ENCODE measurements at places on chromosomes 6 and 20.

DNA sequence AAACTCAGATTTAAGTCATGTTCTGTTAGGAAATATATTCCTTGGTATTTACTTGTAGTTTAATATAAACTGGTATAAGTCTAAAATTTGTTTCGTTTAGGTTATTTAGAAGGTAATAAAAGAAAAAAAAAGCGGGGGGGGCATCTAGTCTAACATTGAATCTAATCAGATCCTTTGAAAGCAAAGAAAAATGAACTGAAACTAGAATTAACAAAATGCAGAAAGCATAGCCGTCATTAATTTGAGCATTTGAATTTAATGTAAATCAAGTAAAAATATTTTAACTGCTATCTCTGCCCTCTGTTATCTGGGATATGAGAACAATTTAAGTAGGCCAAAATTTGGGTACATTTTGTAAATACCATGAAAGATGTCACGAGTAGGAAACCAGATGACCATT, 54.1 kb downstream of the SNX9 start:
- DNase-seq, result no peak

DNA sequence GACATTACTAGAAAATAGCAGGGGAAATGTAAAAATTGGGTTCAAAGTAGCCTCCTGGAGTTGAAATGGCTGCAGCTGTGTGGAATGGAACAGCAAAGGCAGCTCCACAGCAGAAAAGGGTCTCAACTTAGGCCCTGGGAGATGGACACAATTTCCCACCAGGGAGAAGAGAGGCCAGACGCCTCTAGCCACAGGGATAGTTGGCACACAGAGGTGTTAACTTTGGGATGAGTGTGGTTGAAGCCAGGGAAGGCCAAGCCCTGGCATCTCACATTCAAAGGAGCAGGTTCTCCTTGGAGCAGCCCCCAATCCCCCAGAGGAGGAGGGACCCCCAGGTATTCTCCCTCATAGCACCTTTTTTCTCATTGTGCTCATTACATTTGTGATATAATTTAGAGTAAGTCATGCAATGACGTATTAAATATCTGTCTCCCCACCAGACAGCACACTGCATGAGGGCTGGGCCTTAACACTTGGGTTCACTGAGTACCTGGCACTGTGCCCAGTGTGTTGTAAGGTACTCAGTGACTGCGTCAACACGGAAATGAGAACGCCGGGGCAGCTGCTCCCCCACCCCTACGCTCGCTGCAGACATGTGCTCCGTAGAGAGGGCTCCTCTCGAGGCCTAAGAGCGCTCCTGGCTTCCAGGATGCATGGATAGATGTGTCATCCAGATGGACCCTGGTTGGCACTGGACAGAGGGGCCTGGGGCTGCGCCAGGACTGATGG, 76.0 kb upstream of the CD93 start:
- peak; percentile 83 for DNase-seq

GRCh38 chr6:9461188-9461587, 953.7 kb downstream of the TFAP2A start:
- no peak for DNase-seq

- DNase-seq, result no peak
Observed at GRCh38 chr6:161181121-161181520, 92.7 kb downstream of the AGPAT4 start.

DNA sequence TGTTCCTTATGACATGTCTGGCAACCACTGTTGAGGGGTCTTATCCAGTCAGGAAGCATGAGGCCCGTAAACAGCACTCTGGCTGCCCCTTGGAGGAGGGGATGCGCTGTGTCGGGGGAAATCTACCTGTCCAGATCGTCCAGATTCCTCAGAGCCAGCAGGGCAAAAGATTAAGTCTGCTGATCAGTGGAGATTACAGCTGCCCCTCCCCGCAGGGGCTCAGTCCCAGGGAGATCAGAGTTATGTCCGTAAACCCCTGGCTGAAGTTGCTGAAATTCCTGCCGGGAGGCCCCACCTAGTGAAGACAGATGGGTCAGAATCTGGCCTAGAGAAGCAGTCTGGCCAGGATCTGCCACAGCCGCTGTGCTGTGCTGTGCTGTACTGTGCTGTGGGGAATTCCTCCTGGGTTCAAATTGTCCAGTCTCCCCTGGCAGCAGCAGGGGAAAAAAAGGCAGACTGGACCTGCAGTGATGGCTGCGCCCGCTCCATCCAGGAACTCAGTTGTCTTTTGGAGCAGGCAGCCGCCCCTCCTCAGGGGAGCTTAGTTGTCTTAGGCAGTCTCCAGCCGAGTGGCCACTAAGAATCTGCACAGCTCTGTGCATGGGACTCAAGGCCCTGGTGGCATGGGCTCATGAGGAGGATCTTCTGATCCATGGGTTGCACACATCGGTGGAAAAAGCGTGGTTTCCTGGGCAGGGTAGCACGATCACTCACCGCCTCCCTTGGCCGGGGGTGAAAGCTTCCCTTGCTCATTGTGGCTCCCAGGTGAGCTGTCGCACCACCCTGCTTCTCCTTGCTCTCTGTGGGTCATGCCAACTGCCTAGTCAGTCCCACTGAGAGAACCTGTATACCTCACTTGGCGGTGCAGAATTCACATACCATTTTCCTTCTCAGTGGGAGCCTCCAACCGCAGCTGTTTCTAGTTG, 1368.8 kb upstream of the ADGRB3 start:
- no peak for DNase-seq

DNA sequence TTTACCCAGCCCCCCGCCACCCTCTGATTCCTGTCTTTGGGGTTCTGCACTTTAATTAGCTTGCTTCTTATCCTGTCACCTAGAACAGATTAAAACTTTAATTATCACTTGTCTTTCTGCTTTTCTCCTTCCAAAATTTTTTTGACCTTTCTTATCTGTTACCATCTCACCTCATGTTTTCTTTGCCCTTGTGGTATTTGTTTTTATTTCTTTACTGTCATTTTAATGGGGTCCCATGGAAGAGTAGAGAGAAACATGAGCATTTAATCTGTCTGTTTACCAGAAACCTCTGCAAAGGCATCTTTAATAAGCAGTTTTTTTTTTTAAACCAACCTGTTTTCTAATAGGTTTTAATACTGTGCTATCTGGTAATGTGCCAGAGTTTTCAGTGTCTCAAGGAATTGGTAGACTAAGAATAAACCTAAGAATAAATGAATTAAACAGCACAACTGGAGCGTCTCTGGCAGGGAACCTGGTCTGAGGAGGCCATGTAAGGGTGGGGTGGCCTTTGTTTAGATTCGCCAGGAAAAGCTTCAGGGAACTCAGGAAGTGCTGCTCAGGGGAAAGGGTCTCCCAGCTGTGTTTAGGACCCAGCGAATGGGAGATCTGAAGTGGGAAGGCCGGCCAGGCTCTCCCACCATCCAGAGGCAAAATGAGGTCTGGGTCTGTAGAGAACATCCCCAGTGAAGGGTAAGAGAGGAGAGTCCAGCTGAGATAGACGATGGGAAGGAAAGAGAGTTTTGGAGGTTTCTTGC, 69.8 kb downstream of the ARID1B start:
- no peak for DNase-seq

- DNase-seq, result no peak
Observed at GRCh38 chr6:1913577-1913976, 303.9 kb downstream of the FOXC1 start.

- DNase-seq, result peak; percentile 3
Observed at GRCh38 chr20:6178537-6178936, 55.7 kb upstream of the FERMT1 start.

DNA sequence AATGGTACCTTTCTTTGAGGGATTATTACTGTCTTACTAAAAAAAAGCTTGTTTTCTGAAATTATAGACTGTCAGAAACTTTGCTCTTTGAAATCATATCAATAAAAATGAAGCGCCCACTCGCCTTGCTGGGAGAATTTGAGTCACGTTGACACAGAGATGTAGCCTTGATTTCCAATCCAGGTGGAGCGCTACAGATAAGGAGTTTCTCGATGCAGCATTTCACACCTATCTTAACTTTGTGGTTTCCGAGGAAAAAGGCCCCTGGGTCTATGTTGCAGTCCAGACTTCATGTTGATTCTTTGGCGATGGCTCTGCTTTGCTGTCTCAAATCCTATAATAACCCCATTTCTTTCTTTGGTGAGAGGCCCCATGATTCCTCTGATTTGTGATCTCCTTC, 158.1 kb upstream of the ARG1 start:
- DNase-seq, result no peak

GRCh38 chr6:24385536-24386269, 17.0 kb upstream of the MRS2 start:
- DNase-seq, result no peak

DNA sequence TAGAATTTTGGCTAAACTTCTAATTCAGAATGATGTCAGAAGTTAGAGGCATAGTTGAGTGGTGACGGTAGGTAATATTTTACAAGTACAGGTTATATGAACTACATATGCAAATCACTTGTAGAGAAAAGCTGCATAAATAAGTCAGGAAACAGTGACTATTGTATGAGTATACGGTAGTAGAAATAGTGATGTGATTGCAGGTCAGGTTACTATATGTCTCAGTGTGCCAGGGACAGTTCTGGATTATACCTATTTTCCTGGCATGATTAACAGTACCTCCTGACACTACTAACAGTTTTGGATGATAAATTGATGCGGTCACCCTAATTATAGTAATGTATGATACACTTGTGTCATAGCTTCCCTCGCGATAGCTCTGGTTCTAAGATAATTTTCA, 9.2 kb downstream of the DNAH8 start:
- no peak for DNase-seq

- no peak for DNase-seq
Observed at GRCh38 chr6:134436281-134436815, 118.4 kb upstream of the SGK1 start.

GRCh38 chr6:92043777-92044176, 1375.6 kb downstream of the EPHA7 start:
- no peak for DNase-seq

- no peak for DNase-seq
Observed at GRCh38 chr20:8974009-8974708, 94.7 kb upstream of the PLCB4 start.

DNA sequence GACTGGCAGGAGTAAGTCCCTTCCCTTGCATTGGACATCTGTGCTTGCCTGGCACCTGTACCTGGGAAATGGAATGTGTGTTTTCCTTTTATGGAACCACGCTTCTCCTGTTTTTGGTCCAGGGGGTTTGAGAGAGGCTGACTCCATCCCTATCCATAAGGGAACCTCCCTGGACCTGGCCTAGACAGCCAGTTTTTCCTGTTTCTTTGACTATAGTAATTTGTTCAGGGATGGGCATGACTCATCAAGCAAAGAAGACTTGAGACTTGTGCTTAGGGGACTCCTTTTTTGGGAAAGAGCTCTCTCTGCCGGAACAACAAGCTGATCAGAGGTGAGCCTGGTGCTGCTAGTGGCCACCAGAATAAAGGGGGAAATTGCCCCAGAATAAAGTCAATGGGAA, 393.8 kb downstream of the CDH26 start:
- DNase-seq, result no peak

GRCh38 chr20:51799401-51799860, 2.9 kb downstream of the SALL4 start:
- DNase-seq, result no peak

- DNase-seq, result no peak
Observed at GRCh38 chr6:33665957-33666356, 44.8 kb downstream of the ITPR3 start.

DNA sequence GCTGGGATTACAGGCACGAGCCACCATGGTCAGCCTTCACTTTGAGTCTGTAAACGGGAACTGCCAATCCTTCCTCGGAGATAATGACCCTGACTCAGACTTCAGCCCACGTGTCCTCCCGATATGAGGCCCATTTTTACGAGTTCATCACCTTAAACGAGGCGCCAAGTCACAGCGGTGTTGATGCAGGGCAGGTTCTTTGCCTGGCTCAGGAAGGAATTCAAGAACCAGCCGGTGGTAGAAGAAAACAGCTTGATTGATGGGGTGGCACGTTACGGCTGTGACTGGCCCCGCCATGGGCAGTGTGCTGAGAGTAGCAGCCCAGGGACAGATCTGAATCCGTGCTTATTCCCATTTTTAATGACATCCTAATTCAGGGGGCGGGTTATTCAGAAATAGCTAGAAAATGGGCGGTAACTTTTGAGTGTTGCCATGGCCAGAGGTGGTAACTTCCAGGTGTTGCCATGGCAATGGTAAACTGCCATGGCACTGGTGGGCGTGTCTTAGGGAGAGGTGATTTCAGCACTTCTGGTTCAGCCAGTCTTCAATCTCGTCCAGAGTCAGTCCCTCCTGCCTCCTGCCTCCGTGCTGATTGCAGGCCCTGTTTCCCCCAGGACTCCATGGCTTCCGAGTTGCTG, 9.1 kb upstream of the MAP1LC3A start:
- no peak for DNase-seq

GRCh38 chr6:142781129-142781528, 163.8 kb downstream of the HIVEP2 start:
- no peak for DNase-seq

DNA sequence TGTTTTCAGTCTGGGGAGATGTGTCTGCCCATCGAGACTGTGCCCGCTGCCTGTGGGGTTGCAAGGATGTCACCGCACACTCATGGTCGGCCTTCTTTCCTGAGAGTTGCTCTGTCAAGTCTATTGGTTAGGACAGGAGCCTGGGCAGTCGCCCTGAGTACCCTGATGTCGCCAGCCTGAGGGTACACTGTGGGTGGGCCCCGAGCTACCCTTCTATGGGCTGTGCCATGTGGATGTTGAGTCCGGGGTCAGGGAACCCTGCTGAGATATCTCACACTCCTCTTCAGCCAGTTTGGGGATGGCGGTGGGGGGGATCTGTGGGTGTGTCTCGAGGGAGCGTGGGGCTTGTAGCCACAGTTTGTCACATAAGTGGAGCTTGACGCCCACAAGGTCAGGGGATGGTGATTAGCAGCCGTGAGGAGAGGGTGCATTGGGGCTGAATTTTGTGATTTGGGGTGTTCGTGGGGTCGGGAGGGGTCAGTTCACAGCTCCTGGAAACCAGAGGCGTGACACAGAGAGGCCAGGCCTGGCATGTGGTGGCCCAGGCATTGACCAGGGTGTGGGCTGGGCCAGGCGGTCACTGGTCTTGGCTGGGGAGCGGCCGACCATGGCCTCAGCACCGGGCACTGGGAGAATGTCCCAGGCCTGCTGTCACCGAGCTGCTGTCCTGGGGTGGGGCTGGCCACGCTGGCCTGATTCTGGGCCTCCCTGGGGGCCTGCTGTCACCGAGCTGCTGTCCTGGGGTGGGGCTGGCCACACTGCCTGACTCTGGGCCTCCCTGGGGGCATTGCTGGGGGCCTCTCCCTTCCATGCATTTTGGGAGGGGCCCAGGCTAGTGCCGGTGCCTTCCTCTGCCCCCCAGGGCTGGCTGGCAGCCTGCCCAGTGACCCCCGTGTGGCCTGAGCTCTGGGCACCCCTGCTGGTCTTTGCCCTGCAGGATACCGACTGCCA, 1.6 kb upstream of the NPBWR2 start:
- no peak for DNase-seq
